ENCODE measurements at places on chromosomes 6 and 20.

GRCh38 chr6:35370124-35370741 lies 27.9 kb downstream of the PPARD start:
- DNase-seq = peak; percentile 11

DNA sequence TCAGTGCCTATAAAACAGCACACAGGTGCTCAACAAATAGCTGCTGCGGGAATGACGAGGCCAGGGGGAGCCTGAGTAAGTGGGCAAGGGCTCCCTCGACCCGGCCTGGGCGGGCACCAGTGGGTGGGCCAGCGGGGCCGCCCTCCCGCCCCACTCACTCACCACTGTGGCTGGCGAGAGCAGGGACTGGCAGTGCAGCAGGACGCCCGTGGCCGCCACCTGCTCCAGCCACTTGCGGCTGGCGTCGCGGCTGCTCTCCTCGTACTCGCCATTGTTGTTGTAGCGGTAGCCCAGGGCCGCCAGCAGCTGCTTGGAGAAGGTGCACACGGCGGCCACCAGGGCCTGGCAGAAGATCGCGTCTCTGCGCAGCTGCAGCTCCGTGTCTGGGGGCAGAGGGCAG lies 191.5 kb downstream of the PREX1 start:
- DNase-seq = no peak

DNA sequence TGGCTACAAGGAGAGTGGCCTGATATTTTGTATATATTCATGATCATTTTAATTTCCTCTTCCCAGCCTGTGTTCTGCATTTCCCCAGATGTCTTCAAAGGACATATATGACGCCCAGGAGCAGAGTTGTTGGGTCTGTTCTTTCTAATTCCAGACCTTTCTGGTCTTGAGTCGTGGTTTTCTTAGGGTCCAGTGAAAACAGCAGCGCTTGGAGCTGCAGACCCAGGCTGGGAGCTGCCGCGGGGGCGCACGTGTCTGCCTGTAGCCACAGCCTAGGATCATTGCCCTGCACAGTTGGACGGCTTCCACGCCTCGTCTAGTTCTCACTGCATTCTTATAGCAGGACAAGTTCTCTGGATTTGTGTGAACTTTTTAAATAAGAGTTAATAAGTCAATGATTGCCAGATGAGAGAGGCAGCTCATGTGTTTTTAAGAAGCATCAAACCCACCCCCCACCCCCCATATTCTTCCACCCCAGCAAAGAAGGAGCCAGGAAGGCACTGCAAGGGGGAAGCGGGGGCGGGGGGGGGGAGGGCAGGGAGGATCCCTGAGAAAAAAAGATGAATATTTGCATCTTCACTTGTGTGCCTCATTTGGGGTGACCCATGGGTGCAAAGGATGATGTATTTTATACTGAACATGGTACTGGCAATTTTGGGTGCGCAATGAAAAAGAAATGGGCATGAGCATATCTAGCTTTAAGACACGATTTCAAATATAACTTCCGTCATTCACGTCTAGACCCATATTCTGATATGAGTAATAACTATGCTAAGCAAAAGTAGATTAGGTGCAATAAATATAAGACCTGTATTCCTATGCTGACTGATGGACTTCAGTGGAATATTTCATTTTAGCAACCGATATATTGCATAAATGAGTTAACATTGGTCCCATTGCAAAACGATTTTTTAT lies 160.0 kb downstream of the TBXT start:
- DNase-seq = no peak

DNA sequence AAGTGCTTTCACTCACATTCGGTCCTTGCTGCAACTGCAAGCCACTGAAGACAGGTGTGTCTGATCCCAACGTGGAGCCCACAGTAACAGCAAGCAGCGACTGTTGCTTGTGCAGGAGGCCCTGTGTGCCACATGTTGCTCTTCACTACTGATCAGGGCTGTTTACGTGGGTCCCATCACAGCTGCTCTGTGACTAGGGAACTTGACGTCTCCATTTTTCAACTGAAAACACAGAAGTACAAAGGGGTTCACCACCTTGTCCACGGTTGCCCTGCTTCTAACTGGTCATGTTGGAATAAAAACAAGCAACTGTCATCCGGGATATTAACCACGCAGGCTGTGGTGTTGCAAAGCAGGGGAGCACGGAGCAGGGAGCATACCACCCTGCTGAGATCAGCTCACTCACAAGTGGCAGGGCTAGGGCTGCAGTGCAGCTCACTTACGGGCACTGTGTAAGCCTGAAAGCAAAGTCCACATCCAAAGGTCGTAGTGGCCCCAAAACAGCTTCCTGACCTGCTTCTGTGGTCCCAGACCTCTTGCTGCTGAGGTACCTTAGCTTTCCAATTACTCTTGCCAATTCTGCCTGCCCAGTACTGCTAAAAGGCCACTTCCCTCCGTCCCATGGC lies 105.8 kb upstream of the DUSP22 start:
- no peak for DNase-seq

GRCh38 chr6:39451831-39452230 lies 129.3 kb upstream of the KCNK16 start:
- no peak for DNase-seq

DNA sequence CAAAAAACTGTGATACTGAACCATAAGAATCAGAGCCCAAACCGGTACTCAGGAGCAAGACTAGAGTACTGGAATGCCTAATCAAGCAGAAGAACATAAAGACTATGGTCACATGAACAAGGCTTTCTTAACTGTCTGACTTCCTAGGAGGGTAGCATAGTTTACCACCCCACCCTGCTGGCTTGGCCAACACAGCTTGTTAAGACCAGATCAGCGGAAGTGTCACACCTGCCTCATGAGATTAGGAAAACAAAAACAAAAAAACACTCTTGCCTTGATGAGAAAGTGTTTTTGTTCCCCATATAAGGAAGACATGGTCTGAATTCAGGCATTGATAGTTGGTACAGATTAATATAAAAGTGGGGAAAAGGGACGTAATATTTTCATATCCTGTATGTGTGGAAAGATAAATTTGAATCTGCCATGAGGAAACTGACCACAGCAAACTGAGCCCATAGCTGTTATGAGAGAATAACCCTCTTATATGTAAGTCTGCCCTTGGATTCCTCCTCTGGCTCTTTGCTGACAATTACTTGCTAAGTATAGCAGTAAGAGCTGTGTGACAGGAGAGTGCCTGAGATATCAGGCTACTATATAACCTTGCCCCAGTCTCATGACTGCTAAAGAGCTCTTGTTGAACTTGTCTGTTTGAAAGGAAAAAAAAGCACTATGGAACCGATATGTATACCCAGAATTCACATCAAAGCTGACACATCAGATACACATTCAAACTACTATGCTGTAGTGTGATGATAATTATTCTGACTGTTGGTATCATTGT lies 197.1 kb downstream of the EPHA7 start:
- no peak for DNase-seq

DNA sequence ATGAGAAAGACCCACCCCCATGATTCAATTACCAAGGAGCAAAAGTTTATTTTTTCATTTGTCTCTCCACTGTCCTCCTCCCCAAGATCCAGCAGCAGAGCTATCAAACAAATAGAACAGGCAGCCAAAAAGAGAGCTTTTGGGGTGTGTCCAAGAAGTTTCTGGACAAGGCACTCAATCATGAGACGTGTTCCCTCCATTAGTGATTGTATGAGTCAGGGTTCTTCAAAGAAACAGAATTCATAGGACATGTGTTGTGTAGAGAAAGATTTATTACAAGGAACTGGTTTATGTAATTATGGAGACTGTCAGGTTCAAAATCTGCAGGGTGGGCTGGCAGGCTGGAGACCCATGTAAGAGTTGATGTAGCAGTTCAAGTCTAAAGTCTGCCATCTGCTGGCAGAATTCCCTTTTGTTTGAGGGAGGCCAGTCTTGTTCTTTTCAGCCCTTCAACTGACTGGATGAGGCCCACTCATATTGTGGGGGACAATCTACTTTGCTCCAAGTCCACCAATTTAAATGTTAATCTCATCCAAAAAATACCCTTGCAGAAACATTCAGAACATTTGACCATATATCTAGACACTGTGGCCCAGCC lies 248.1 kb upstream of the OPRM1 start:
- no peak for DNase-seq

GRCh38 chr6:39225946-39226437 lies 3.3 kb downstream of the KCNK5 start:
- DNase-seq = peak; percentile 10

GRCh38 chr20:60589623-60590022 lies 631.4 kb downstream of the CDH26 start:
- DNase-seq = no peak

DNA sequence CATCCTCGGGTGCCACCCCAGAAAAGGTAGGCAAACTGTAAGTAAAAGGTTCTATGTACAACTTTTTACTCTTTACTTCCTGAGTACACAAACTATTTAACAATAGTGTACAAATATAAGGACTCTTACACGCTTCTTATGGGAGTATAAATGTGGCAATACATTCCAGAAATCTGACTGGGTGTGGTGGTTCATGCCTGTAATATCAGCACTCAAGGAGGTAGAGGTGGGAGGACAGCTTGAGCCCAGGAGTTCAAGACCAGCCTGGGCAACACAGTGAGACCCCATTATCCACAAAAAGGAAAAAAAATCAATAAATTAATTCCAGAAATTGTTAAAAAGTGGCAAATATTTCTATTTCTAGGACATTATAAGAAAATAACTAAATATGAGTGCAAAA lies 48.9 kb downstream of the PIGU start:
- no peak for DNase-seq

DNA sequence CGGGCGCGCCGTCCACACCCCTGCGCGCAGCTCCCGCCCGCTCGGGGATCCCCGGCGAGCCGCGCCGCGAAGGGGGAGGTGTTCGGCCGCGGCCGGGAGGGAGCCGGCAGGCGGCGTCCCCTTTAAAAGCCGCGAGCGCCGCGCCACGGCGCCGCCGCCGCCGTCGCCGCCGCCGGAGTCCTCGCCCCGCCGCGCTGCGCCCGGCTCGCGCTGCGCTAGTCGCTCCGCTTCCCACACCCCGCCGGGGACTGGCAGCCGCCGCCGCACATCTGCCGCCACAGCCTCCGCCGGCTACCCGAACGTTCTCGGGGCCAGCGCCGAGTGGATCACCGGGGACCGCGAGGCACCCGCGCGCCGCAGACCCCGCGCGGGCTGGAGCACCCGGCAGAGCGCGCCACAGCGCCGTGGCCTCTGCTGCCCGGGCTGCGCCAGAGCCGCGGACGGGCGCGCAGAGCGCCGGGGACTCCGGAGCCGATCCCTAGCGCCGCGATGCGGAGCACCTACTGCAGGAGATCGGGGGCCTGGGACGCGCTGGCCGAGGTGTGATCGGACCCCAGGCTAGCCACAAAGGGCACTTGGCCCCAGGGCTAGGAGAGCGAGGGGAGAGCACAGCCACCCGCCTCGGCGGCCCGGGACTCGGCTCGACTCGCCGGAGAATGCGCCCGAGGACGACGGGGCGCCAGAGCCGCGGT lies at the start of gene BMP2:
BMP2 (plus strand) TSS at position 151 of the 692 bp plus-strand sequence. CDS start 2,441 bp downstream, outside the sequence.
- DNase-seq = no peak

DNA sequence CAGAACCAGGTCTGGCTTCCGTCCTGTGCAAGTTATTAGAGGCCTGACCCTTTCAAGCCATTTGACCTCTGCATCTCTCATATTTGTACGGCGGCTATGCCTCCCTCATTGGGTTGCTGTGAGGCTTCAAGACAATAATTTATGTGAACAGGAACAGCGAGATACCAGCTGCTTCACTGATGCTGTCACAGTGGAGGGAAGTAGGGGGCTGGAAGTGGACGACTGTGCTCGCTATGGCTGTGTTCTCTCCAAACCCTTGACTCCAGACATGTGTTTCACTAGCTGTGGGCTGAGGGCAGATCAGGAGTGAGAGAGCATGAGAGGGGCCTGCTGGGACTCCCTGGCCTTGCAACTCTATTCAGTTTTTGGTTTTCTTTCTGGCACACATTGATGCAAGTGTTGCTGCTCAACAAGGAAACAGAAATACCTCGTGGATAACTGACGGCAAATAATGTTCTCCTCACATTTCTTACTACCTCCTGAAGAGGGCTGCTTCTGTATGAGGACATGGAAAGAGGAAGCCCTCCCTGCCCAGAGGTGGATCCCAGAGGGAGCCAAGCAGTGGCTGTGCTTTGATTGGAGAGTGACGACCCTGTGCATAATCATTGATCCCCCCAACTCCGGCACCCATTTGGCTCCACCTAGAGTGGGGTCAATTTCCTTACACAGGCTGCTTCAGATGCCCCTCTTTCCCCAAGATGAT lies 34.7 kb upstream of the SCP2D1 start:
- DNase-seq = no peak

DNA sequence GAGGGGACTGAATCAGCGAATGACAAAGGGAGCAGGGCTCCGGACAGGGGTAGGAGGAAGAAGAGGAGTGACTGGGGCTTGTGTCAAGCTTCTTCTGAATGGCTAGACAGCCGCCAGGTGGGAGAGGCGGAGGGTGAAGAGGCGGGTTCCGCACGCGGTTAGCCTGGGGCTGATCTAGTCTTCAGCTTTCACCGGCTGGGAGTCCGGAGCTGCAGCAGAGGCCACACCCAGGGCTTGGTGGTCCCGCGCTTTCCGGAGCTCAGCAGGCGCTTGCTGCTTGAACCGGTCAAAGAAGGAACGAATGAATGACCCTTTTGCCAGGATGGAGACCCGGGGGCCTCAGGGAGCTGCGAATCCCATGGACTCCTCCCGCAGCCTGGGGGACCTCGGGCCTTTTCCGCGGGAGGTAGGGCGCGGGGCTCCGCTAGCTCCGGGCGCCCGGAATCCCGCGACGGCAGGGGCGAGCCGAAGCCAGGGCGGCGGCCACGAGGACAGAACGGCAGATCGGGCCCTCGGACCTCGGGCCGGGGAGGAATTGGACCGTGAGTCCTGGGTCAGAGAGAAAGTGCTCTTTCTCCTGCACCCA lies at the start of gene C6orf141:
C6orf141 (plus strand) TSS at position 177 of the 586 bp plus-strand sequence; CDS start at position 302, 125 bp downstream.
- DNase-seq = no peak

DNA sequence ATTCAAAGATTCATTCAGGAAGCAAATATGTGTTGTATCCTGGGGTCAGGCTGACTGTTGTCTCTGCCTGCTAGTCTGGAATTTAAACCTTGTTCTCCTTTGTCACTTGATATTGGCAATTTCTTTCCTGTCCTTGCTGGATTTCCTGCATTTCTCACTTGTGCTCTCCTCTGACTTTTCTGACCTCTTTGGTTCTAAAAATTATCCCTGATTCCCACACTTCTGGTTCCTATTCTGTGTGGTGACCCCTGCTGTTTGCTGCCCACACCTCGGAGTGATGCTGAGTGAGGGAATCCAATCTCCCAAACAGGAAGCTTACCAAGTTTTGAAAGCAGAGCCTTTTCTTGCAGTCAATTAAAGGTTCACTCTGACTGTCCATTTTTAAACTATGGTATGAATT lies 345.3 kb downstream of the CDKAL1 start:
- DNase-seq = no peak

- DNase-seq = no peak
Measured at GRCh38 chr20:21874127-21874526, 168.7 kb downstream of the PAX1 start.
